ENCODE measurements at places on chromosomes 7 and 10. TPM values are rescaled to one million over a fixed set of nuclear protein-coding genes. Genes with fewer than 3 reads are reported as not detected.

The RNF133 gene
- total RNA-seq, result not detected

DNA sequence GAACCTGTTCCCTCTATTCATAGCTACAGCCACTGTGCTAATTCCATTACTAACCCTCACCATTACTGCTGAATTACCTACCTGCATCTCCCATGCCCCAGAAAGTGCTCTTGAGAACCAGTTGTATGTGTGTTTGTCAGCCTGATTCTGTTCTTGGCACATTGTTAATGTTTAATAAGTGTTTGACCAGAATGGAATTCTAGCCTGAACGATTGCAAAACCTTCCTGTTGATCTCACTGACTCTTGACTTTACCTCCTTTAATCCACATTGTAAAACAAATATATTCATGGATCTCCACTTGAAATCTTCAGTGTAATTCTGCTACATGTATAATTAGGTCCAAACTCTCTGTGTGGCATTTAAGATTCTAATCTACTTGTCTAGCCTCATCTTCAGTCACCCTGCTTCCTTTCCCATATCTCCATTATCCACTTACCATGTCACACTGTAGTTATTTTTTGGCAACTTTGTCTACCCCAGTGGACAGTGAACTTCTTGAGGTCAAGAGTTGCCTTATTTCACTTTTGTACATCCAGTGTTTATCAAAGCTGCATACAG lies 4.9 kb downstream of the ZNF277 start:
- DNase-seq, result no peak

The SPDYE5 gene
- not detected for total RNA-seq

The APBB1IP gene
- total RNA-seq, result 99.8 TPM
